ENCODE measurements at places on chromosomes 12 and 14. TPM values are rescaled to one million over a fixed set of nuclear protein-coding genes. Genes with fewer than 3 reads are reported as not detected.

The ETFBKMT gene
- 1.3 TPM for total RNA-seq

The OR11H7 gene
- not detected for total RNA-seq

The APEX1 gene
- 257 TPM for total RNA-seq

The MDM1 gene
- 7.7 TPM for total RNA-seq

The GPRC5D gene
- not detected for total RNA-seq

The DDIT3 gene
- total RNA-seq, result 26.3 TPM

The SPTB gene
- 1.5 TPM for total RNA-seq

The CMTM5 gene
- total RNA-seq, result not detected

The EPS8 gene
- total RNA-seq, result 55.2 TPM

The GPX2 gene
- 304 TPM for total RNA-seq

The HOXC12 gene
- not detected for total RNA-seq

The WNT1 gene
- total RNA-seq, result 0.07 TPM

Measured in A549 treated with Hydrocortisone at 1 μM for 4 hours (cell line).